ENCODE measurements at places on chromosomes 11 and 22.

GRCh38 chr11:61092280-61092766 is 10.0 kb upstream of the CD5 start:
- DNase-seq, result no peak

- no peak for DNase-seq
These were observed 101.8 kb upstream of the GAL start for GRCh38 chr11:68582416-68583040.

DNA sequence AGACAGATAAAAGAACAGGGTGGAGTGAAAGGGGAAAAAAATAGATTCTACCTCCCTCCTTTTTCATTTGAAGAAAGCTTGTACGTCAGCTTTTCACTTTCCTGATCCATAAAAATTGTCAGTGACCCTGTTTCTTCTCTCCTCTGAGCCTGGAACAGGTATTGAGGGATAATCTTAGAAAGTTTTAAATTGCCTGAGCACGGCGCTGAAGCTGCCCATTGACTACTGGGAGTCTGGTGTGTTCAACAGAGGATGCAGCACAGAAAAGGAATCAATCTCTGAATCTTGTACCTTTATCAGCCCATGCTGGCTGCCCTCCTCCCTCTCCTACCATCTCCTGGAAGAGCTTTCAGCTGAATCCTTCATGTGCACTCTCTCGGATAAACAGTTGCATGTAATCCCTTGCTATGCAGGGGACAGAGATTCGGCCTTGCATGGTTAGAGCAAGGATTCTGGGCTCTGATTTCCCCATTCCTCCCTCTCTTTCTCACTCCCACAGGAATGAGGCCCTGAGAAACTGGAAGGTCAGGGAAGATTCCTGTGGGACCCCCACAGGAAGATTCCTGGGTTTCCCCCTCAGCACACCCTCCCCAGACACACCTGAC is 162.4 kb upstream of the SYN3 start:
- no peak for DNase-seq

- DNase-seq, result no peak
These were observed 461.6 kb downstream of the BUD13 start for GRCh38 chr11:116311206-116311605.

- DNase-seq, result no peak
These were observed 58.6 kb downstream of the UVRAG start for GRCh38 chr11:75873417-75874221.

- no peak for DNase-seq
These were observed 122.3 kb downstream of the BRD1 start for GRCh38 chr22:49705216-49705971.

- DNase-seq, result no peak
These were observed 32.9 kb downstream of the APLP2 start for GRCh38 chr11:130102301-130103249.

DNA sequence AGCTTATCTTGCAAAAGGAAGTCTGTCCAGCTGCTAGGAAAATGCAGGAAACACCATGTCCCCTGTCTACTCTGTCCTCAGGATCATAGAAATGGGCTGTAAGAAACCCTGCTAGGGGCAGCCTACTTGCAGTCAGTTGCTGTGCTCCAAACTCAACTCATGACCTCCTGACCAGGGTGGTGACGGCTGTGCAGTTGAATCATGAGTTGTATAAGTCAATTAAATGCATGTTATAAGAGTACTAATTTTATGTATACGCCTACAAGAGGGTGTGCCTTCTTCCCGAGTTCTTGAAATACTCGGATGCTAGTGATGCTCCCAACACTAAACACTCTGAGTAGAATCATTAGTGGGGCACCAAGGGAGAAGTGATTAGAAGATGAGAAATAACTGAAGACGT is 776.4 kb downstream of the OPCML start:
- no peak for DNase-seq

GRCh38 chr11:45282081-45282480 is 4.1 kb downstream of the SYT13 start:
- DNase-seq, result no peak

- DNase-seq, result no peak
These were observed 187.6 kb upstream of the ANO3 start for GRCh38 chr11:26144291-26144690.

- DNase-seq, result no peak
These were observed 339.1 kb upstream of the B3GAT1 start for GRCh38 chr11:134751031-134751585.

DNA sequence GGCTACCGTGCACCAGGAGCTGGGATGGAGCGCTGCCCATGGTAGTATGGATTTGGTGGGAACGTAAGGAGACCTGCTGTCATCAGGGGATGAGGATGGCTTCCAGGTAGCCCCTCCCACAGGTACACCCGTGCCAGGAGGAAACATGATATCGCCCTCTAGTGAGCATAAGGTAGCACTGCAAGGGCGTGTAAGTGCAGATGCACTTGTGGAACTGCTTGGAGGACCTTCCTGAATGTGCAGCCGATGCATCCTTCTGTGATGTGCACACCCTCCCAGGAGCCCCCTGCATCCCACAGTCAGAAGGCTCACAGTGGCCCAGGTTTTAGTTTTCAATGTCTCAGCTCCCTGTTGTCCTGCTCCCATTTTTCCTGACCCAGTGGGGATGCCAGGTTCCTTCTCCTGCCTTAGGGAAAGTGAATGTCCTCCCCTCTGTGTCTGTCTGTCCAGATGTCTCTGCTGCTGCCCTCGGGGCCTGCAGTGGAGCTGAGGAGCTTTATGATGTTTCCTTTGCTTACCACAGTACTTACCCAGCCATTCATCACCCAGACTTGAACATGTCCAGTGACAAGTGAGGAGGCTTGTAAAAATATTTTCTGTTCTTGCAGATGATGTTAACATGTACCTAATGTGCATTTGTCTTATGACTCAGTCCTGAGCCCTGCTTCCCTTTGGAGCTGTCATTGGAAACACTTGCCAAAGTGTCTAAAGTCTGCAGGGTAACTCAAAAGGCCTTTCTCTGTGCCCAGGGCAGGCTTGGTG is 49.2 kb downstream of the DBX1 start:
- no peak for DNase-seq

DNA sequence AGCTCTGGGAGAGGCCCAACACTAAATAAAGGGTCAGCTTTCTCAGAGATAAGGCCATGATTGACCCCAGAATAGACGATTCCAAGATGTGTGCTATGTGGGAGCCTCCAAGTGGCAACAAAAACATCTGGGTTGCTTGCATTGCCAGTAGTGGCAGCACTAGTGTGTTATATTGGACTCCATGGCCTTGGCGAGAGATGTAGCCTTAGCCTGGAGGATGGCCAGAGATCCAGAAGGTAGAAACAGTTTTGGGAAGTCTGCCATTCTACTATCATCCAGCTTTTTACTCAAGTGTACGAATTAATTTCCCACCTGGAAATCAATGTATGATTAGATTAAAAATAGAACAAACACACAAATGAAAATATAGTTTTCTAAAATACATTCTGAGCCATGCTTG is 3.0 kb downstream of the OR8D4 start:
- DNase-seq, result no peak

GRCh38 chr11:73262851-73263495 is 9.2 kb upstream of the P2RY6 start:
- DNase-seq, result no peak

DNA sequence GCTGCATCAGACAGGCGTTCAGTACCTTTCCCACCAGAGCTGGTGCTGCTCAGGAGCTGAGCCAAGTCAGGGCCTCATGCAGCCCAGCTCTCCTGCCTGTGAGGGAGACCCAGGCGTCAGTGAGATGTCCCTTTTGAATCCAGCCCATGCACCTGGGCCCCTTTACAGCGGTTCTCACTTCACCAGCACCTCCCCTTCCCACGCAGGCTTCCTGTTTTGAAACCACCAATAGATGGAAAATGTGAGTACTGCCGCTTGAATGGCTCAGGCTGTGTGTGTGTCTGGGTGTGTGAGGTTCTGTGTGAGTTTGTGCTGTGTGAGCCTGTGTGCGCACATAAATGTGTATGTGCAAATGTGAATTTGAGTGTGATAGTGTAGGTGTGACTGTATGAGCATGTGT is 88.4 kb downstream of the UBASH3B start:
- DNase-seq, result no peak

- DNase-seq, result no peak
These were observed 451.5 kb upstream of the FAT3 start for GRCh38 chr11:91773090-91773489.

GRCh38 chr11:91231226-91231625 is 993.4 kb upstream of the FAT3 start:
- no peak for DNase-seq

GRCh38 chr11:131579932-131580387 is 209.5 kb downstream of the NTM start:
- DNase-seq, result no peak

GRCh38 chr11:1573077-1573902 is 1.2 kb upstream of the DUSP8 start:
- no peak for DNase-seq

- DNase-seq, result no peak
These were observed 100.4 kb downstream of the GALNT18 start for GRCh38 chr11:11521306-11522002.

- DNase-seq, result no peak
These were observed 339.0 kb downstream of the METTL15 start for GRCh38 chr11:28447226-28447625.

- no peak for DNase-seq
These were observed 558.3 kb downstream of the BRD1 start for GRCh38 chr22:49269371-49269770.

DNA sequence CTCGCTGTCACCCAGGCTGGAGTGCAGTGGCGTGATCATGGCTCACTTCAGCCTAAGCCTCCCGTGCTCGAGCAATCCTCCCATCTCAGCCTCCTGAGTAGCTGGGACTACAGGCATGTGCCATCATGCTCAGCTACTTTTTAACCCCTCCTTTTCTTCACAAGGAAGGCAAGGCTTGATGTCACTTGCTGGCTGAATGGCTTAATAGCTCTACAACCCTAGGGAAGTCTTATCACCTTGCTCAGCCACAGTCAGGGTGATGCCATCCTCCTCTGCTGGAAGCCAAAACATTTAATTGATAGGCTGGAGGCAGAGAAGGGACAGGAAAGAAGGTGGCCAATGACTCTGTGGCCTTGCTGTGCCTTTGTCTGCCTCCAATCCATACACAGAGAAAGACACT is 131.9 kb downstream of the MED15 start:
- DNase-seq, result no peak

DNA sequence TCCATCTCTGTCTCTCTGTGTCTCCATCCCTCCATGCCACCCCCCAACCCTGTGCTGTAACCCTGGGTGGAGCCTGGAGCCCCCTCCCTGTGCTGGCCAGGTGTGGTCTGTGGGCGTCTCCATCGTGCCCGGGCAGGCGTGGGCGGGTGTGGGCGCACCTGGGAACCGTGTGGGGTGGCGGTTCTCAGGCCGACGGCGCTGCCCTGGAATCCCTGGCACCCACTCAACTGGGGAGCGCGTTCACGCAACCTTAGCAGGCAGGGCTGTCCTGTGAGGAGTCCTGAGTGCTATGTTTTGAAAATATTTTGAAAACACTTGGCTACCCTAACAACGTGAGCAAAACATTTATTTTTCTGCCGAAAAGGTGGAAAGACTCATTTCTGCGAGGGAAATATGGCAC is 4.7 kb downstream of the TNNT3 start:
- no peak for DNase-seq

- DNase-seq, result no peak
These were observed 1154.6 kb downstream of the JRKL start for GRCh38 chr11:97544431-97544830.

DNA sequence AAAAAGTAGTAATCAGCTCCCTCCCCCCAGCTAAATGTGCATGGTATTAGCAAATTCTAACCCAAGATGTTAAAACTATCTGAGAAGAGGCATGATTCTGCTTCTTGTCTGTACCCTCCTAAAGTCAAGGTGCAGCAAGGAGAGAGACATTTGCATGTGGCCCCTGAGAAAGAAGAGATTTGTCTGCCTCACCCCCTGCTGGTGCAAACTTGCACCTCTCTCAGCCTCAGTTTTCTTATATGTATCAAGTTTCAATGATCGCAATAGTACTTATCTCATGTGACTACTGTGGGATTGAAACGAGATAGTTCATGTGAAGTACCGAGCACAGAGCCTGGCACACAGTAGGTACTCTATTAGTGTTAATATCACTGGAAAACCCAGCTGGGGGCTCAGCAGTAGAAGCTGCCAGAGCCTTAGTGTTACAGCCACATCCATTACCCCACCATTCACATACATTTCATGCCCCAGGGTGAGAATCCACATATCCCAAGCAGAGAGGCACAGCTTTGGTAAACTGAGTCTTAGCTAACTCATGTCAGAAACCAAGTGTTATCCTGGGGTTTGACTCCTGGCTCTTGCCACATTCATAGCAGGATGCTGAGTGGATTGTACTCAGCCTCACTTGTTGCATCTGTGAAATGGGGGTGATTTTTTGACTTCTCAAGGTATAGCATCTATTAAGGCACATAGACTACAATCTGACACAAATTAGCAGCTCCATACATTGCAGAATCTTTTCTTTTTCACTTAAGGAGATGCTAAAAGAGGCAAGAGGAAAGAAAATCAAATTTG is 24.9 kb downstream of the CD44 start:
- DNase-seq, result no peak

DNA sequence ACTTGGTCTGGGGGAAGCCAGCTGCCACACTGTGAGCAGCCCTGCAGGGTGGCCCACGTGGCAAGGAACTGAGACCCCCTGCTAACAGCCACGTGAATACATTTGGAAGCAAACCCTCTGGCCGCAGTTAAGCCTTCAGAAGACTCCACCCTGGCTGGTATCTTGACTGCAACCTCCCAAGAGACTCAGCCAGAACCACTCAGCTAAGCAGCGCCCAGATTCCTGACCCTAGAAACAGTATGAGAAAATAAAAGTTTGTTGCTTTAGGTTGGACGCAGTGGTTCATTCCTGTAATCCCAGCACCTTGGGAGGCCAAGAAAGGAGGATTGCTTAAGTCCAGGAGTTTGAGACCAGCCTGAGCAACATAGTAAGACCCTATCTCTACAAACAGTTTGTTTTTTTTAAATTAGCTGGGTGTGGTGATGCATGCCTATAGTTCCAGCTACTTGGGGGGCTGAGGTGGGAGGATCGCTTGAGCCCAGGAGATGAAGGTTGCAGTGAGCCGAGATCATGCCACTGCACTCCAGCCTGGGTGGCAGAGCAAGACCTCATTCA is 8.7 kb downstream of the ZMAT5 start:
- no peak for DNase-seq

- no peak for DNase-seq
These were observed 26.5 kb upstream of the SCARF2 start for GRCh38 chr22:20464096-20464614.

DNA sequence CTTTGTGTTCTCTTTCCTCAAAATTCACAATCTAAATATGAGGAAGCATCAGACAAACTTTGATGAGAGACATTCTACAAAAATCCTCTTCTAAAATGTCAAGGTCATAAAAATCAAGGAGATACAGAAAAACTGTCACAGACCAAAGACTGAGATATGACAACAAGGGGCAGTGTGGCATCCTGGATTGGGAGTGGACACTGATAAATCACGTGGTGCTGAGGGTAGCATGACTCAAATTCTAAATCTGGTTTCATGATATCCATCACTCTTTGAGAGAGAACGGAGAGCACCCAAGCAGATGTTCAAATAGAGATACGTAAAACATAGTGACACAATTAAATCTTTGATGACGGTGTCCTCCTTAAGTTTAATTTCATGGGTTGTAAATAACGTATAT is 13.0 kb upstream of the CARD18 start:
- no peak for DNase-seq

GRCh38 chr11:77144857-77145428 is 16.9 kb downstream of the MYO7A start:
- no peak for DNase-seq

All from esophagus squamous epithelium (tissue), 5 donors.